ENCODE measurements at places on chromosomes 4 and X. TPM values are rescaled to one million over a fixed set of nuclear protein-coding genes. Genes with fewer than 3 reads are reported as not detected.

Gene RS1
- not detected for polyA plus RNA-seq

Gene INTU
- polyA plus RNA-seq: 0.11 TPM

Gene RPS6KA6
- polyA plus RNA-seq: 0.86 TPM

Gene EPGN
- not detected for polyA plus RNA-seq

Gene EIF1AX
- 89.0 TPM for polyA plus RNA-seq

Gene FGFBP1
- not detected for polyA plus RNA-seq

Gene ATP2B3
- polyA plus RNA-seq: not detected

Gene CDKL5
- 0.89 TPM for polyA plus RNA-seq

Gene RTL5
- polyA plus RNA-seq: not detected

Gene TMSB15C
- 0.66 TPM for polyA plus RNA-seq

Gene GYPA
- not detected for polyA plus RNA-seq

Gene NUDT10
- polyA plus RNA-seq: 0.33 TPM

Gene SNCA
- 0.95 TPM for polyA plus RNA-seq

Gene ASB9
- not detected for polyA plus RNA-seq

Gene SPIN4
- polyA plus RNA-seq: 0.89 TPM

Gene IL3RA
- 0.66 TPM for polyA plus RNA-seq

Gene TSPAN7
- not detected for polyA plus RNA-seq

Gene SLITRK4
- polyA plus RNA-seq: not detected

Gene NSG1
- polyA plus RNA-seq: 0.69 TPM

Gene PPP1R3F
- 3.1 TPM for polyA plus RNA-seq

Gene PRPS1
- polyA plus RNA-seq: 45.6 TPM

Gene CETN2
- 21.3 TPM for polyA plus RNA-seq

Gene LINC00632
- not detected for polyA plus RNA-seq

Gene USP17L17
- not detected for polyA plus RNA-seq

Gene HPGDS
- not detected for polyA plus RNA-seq

Gene TRPC5OS
- not detected for polyA plus RNA-seq

Gene COPS4
- polyA plus RNA-seq: 40.7 TPM

Gene ZCCHC18
- 15.4 TPM for polyA plus RNA-seq

Gene GNRHR
- not detected for polyA plus RNA-seq

Gene MAGEC1
- polyA plus RNA-seq: not detected

Gene PRKG2
- 0.99 TPM for polyA plus RNA-seq

Gene MPP1
- polyA plus RNA-seq: 9.9 TPM

Gene MAGED1
- polyA plus RNA-seq: 35.8 TPM

Gene ADH1C
- polyA plus RNA-seq: not detected

Gene MAP3K15
- not detected for polyA plus RNA-seq

Data from IgD-negative memory B cell (primary cell).